CD4-positive, alpha-beta T cell treated with Interleukin-12 subunit alpha and Interleukin-12 subunit beta, for 1 hour (primary cell): ENCODE measurements at places on chromosomes 7 and 10.
A peak's percentile ranks its signal among the peaks of the same experiment; 100 is the strongest.

- no peak for DNase-seq
These were observed 475.5 kb downstream of the RPS24 start for GRCh38 chr10:78508955-78509748.

DNA sequence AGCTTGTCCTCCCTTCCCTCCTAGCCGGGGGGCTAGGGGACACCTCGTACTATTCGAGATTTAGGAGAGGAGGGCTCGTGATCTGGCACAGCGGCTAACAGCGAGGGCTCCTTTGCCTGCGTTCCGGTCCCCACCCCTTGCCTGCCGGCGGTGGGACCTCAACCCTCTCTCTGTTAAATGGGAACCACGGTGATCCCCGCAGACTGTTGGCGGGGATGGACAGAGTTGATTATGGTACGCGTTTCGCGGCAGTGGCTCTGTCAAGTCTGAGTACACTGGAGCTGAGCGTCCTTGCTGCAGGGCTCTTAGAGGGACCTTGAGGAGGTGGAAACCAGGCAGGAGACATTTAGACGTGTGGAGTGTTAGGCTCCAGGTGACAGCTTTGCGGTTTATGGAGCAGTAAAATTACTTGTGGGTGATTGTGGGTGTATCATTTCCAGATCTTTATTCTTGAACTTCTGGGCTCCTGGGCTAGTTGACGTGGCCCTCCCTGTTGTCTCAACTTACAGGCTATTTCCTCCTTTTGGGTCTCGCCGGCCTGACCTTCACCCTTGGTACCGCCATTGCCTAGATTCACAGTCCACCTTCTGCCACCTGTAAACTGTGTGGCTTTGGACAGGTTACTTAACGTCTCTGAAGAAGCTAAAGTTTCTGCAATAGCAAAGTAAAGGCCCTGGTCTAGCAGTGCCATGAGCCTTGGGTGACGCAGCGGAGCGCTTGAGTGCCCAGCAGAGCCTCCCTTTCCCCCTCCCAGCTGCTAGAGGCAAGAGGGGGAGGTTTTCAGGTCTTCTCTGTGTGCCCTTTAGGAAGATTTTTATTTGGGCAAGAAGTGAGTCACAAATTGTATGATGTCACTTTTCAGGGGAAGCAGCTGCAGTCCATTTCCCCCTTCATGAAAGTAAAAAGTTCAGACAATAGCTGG lies 739 bp downstream of the CASP7 start:
- DNase-seq = peak; percentile 40

- DNase-seq = no peak
These were observed 3.2 kb downstream of the MINDY3 start for GRCh38 chr10:15857107-15857575.

DNA sequence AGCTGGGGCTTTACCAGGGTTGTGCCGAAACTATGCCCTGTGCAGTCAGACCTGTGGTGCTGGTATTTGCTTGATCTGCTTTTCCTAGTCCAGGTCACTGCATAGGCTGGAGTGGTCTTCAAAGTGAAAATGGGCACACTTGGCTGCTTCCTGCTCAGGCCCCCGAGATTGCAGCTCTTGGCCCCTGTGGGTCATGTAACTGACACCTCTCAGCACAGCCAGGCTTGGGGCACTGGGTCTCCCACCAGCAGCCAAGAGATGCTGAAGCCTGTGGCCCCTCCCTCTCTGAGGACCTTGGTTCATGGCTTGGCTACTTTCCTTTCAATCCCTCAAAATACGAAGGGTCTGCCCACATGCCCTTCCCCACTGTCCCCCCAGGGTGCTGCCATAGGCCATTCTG lies 33.7 kb downstream of the PDIA4 start:
- no peak for DNase-seq

DNA sequence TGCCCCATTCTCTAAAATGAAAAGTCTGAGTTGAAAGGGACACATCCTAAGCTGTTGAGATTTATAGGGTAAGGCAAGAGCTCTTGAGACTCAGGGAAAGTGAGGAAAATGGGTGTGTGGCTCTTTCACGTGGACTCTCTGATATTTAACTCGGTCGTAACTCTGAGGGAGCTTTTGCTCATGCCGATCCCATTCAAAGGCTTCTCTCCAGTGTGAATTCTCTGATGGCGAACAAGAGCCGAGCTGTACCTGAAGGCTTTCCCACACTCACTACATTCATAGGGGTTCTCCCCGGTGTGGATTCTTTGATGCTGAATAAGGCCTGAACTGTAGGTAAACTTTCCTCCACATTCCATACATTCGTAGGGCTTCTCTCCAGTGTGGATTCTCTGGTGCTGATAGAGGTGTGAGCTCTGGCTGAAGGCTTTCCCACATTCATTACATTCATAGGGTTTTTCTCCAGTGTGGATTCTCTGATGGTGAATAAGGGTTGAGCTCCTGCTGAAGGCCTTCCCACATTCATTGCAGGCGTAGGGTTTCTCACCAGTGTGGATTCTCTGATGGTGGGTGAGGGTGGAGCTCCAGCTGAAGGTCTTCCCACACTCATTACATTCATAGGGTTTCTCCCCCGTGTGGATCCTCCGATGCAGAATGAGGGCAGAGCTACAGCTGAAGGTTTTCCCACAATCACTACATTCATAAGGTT lies 10.4 kb downstream of the ZNF3 start:
- DNase-seq = no peak

GRCh38 chr10:72445851-72446250 lies 91.1 kb upstream of the DNAJB12 start:
- no peak for DNase-seq

DNA sequence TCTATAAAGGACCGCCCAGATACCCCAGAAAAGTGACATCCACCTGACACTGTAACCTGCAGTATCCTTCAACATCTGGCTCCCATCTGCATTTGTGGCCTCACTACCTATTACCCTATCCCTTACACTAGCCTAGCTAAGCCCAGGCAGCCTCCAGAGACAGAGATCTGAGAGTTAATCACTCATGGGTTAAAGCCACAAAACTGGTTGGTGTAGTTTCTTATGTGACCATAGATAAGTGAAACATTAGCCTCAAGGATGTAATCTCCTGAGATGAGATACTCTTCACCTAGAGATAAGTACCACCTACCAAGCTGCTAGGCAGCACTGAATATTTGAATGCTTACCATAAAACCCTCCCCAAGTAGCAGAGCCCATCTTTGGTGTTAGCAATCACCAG lies 35.4 kb downstream of the CTTNBP2 start:
- no peak for DNase-seq

DNA sequence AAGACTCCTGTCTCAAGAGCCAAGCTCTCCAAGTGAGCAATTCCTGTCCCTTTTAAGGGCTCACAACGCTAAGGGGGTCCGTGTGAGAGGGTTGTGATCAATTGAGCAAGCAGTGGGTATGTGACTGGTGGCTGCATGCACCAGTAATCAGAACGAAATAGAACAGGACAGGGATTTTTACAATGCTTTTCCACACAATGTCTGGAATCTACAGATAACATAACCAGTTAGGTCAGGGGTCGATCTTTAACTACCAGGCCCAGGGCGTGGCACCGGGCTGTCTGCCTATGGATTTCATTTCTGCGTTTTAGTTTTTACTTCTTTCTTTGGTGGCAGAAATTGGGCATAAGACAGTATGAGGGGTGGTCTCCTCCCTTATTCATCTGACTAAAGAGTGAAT lies 54.9 kb upstream of the SP4 start:
- no peak for DNase-seq

DNA sequence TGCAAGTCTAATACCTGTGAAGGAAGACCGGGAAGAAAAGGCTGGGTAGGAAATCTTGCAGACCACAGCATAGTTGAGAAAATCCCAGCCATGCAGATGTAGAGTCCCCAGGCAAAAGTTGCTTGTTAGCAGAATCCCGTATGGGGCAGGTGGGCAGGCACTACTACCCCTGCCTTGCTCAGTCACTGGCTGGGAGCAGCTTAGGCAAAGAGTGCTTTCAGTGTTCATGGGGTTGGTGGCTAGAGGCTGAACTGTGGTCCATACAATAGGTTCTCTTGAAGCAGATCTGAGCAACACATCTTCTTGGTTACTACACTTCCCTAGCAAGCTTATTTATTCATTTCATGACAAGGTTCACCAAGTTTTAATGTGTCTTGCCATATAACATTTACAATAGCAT lies 92.6 kb downstream of the AHCYL2 start:
- DNase-seq = no peak
